Activated CD4-positive, alpha-beta T cell treated with anti-CD3 and anti-CD28 coated beads for 24 hours (primary cell): ENCODE measurements at places on chromosomes 6 and 20.

DNA sequence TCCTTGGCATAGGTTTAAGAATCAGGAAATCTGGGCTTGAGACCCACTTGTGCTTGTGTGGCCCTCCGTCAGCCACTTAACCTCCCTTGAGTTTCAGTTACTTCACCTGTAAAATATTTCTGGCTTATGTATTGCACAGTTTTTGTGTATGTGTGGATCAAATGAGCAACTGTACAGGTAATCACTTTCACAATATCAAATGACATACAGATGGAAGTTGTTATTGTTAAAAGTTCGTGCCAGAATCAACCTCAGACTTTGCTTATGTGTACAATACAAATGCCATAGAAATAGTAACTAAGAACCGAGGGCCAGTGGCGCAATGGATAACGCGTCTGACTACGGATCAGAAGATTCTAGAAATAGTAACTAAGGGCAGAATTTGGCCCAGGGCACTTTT is 65.6 kb upstream of the KIF13A start:
- no peak for DNase-seq

- no peak for DNase-seq
Measured at GRCh38 chr6:41638002-41638934, at the start of gene MDFI. MDFI (plus strand) TSS chr6:41638468; CDS start chr6:41638750, 282 bp downstream.

- DNase-seq = no peak
Measured at GRCh38 chr20:35007891-35008290, 52.2 kb downstream of the MYH7B start.

DNA sequence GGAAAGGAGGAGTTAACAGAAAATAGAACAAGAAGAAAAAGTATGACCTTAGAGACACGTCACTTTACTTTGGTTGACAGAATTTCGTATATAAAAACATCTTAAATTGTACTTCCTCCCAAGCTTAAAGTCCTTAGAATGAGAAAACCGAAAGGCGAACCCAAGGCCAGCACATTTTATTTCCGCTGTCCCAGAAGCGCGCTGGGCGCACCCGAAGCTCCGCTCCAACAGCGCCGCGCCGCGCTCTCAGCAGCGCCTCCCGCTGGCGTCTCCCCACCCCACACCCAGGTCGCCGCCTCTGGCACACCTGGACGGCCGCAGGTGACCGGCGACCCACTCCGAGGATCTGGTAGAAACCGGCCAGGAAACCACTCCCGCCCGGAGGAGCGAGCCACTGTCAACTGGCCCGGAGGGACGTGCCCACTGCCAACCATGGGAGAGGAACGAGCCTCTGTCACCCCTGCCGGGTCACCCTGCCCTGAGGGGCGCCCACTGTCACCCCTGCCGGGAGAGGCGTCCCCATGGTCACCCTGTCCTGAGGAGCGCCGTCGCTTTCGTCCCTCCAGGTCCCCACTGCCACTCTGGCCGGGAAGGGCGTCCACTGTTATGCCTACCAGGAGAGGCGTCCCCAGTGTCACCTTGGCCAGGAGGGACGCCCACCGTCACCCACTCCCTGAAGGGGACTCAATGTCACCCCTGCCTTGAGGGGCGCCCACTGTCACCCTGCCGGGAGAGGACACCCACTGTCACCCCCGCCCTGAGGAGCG is 824 bp downstream of the MPC1 start:
- peak; percentile 60 for DNase-seq

DNA sequence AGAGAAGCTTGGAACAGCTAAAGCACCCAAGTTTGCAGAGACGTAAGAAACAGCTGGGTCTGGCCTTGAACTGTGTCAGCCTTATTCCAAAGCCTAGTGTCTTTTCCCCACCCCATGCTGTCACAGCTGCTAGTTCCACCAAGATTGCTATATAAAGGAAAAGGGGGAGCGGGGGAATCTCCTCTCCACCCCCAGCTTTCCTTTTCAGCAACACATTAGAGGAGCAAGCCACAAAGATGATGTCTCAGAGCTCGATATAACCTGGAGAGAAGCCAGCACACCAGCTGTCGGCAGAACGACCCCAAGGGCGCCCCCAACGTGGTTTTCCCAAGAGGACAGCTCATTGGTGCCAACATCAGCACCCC is 36.5 kb downstream of the ATP9A start:
- DNase-seq = no peak

DNA sequence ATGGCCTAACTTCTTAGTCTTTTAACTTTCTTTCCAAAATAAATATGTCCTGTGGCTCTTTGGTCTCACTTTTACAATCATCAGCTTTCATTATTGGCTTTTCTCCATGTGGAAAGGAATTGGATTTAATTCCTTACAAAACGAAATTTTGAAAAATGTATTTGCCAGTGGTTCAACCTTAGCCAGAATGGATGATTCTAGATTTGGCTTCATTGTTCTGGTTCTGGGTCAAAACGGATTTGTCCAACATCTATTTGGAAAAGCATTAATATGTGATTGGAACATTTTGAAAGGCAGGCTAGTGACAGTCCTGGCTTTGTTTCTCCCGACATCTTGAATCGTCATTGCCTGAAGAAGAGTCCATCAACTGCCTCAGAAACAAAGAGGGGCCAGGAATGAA is 59.2 kb downstream of the TENT5A start:
- no peak for DNase-seq

DNA sequence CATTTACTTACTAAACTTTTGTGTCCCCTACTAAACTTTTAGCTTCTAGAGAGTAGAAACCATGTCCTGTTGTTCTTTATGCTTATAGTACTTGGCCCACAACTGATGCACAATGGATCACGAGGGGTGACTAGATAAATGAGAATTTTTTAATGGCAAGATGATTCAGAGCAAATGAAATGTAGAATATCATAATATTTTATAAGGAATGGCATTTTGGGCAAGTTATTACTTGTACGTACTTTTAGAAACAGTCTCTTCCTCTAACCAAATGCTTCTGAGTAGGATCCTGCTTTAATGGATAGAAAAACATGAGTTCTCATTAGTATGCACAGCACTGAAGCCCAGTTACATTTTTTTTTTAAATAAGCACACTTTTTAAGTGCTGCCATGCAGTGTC is 336.3 kb downstream of the NRN1 start:
- DNase-seq = no peak

DNA sequence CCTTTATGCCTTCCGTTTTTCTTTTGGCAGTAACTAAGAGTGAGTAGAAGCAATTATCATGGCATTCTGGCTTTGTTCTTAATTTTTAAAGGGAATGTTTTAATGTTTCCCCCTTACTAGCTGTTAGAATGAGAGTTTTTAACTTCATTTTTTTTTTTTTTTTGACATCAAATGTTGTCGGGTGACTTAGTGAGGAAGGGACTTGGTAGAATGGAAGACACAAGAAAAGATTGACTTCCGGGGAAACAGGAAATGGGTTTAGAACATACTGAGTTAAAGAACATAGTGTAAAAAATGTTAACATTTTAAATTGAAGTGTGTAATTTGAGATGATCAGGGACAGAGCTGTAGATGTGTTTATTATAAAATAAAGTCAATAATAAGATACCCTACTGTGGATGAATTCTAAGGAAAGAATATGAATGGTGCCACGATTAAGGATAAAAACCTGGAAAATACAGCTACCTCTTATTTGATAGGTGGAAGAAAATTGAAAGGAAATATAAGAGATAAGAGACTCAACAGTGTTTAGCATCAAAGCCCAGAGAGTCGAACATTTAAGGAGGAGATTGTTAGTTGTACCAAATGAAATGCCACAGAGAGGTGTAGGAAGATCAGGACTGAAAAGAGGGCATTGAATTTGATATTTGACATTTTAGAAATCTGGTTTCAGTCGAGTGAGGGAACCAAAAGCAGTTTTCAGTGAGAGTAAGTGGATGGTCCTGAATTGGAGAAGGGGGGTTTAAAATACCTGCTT is 9.4 kb downstream of the HSF2 start:
- no peak for DNase-seq

GRCh38 chr6:43670623-43670986 is 17.0 kb downstream of the MRPS18A start:
- DNase-seq = no peak

- DNase-seq = peak; percentile 59
Measured at GRCh38 chr6:33694401-33694931, 17.0 kb downstream of the UQCC2 start.

DNA sequence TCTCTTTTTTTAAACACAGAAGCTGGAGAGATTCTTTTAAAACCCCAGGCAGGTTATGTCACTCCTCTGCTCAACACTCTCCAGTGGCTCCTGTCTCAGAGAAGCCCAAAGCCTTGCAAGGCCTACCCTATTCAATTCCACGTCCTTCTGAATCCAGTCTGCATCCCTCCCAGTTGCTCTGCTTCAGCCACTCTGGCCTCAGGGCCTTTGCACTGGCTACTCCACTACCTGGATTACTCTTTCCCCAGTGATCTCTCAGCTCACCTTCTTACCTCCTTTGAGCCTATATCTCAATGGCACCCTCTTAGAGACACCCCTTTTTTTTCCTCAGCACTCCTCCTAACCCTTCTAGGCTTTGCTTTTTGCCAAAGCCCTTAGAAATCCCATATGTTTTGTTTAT is 185.8 kb downstream of the CLIC5 start:
- no peak for DNase-seq

- no peak for DNase-seq
Measured at GRCh38 chr6:161682982-161683381, 409.1 kb upstream of the AGPAT4 start.

DNA sequence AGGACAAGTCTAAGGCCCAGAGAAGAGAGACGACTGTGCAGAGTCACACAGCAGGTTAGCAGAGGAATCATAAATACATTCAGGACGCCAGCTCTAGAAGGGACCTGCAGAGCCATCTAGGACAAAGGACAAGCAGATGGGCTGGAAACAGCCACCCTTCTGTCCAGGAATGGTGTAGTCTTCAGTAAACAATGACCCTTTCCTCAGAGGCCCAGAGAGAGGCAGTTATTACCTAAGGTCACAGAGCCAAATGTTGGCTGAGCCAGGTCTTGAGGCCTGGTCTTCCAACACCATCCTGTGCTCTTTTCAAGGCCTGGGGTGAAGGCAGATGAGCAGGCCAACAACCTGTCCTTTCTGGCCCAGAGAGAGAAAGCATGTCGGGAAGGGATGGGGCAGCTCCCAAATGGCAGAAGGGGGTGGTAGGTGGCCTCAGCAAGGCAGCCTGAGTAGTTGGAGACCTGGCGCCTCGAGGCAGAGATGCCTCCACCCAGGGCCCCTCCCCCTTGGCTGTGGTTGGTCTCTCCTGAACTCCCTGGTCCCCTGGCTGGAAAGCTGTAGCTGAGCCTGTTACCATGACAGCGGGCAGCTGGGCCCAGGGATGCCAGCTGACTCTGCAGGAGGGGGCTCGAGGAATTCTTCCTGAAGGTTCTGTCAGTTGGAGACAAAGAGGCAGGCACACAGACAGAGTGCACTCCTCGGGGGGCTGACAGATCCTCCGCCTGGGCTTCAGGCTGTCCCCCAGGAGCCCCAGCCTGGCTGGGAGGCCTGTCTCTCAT is 24.8 kb downstream of the EPB41L1 start:
- DNase-seq = no peak

GRCh38 chr20:13333793-13334192 is 112.7 kb downstream of the ISM1 start:
- DNase-seq = no peak

- DNase-seq = no peak
Measured at GRCh38 chr6:134850721-134851305, 99.1 kb downstream of the ALDH8A1 start.

GRCh38 chr6:104949206-104949605 is 7.7 kb upstream of the LIN28B start:
- no peak for DNase-seq

DNA sequence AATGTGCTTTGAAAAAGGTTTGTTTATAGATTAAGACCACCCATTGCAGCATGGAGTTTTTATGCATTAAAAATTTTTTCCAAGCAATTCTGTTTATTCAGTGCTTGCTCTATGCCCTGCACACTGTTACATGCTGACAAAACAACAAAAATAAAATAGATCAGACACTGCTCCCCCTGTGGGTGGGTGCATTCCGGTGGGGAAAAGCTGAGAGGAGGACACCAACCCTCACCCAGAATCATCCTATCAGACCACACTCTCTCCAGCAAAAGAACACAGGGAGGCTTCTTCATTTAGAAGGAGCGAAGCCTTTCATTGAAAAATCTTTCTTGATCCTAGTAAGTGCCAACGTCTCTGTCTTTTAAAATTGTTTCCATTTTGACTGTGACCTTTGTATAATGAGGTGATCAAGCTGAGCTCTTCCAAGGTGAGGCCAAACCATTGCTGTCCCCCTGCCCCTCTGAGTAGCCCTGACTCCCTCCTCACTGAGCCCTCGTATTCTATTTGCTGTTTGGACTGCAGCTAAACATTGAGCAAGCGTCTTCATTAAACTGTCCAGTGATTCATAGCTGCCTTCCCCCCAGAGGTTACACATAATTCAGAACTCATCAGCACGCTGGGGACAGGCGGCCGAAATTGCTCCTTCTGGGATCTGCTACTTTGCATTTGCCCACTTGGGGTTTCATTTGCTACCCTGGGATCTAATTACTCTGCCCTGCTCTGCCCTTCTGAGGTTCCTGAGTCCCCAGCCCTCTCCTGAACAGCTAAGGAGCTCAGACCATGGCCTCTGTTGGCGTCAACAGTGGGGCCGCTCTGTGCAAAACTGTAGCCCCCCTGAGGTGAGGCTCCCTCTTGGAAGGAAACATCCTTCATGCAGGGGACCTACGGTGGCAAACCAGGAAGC is 102.4 kb downstream of the F13A1 start:
- no peak for DNase-seq

GRCh38 chr20:60249436-60249835 is 291.2 kb downstream of the CDH26 start:
- no peak for DNase-seq

DNA sequence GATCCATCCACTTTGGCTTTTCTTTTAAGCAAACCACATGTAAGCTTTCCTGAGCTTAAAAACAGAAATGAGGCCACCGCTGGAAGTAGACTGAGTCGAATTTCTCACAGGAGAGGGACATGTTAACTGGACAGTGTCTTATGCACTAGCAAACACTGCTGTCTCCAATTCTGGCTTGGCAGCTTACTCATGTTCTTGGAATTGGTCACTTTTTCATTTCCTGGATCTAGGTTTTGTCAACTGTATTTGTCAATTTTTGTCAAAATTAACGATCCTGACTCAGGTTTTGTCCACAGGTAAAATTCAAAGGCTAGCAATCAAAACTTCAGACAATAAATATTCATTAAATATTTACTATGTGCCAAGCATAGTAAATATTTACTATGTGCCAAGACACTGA is 601.5 kb downstream of the RNF144B start:
- no peak for DNase-seq
